ENCODE measurements at places on chromosomes 6 and 20.

DNA sequence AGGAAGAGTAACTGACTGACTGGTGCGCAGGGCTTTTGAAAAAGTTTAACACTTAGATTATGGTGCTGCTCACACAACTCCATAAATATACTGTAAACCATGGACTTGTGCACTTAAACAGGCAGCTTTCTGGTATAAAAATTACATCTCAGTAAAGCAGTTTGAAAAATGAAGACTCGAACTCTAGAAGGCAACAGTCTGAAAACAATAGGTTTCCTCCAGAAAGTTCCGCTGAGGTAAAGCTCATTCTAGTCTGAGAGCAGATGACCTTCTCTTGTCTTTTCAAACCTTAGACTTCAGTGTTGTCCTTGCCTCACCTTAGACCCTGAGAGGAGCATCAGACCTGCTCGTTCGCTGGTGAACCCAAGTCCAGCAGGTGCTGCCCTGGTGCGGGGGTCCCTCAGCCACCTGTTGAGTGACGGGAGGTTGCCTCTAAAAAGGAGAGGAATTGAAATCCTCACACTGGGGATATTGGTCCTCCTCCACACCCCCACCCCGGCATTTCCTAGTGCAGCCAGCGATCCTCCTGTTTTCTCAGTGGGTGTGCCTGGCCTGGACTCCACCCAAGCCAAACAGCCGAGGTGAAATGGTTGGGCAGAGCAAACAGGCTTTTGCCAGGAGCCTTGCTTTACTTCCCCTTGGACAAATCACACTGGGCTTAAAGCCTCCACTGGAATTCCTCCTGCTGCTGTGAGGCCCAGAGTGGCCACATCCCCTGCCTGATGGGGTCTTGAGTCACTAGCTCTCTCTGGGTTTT, 14.7 kb upstream of the PYGB start:
- DNase-seq = peak; percentile 59

DNA sequence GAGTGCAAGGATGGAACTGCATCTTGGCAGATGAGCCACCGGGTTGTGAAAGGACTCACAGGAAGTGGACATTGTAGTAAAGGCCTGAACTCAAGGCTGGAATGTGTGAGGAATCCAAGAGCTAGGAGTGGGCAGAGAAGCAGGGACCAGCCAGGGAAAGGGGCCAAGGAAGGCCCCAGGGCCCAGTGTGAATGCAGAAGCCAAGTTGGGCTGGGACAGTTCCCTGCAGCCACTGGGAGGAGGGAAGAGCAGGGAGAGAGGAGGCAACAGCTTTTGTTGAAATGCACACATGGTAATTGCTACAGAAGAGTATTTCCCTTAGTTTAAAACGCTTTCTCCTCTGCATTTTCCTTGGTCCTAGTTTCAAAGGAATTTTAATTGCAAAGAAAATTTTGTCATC, 34.6 kb downstream of the CDH22 start:
- DNase-seq = no peak

DNA sequence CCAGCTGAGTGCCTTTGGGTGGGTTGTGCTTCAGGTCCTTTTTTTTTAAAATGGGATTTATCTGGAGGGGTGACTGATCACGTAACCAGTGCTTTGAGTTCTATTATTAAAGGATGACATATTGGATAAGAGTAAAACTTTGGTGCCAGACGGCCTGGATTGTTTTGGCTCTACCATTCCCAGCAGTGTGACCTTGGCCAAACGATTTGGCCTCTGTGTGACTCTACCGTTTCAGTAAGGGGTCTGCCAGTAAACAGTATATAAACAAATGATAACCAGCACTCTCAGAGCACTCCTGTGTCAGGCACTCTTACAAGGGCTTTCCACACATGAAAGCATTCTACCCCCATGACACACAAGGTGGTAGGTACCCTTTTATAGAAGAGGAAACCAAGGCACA, 8.7 kb downstream of the SCRT2 start:
- no peak for DNase-seq

DNA sequence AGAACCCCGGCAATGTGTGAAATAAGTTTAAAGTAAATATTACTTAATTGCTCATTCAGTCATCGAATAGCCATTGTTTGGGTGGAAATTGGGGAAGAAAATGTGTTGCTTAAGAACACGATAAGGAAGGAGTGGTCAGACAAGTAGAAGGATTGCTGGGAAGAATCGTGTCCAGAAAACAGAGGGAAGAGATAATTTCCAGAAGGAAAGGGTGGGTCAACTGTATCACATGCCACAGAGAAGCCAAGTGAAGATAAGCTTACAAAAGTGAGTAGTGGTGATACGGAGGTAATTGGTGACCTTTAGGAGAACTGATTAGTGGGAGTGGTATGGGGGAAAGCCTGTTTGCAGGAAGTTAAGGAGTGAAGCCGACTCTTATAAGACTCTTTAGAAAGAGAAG, 306.2 kb downstream of the SOX4 start:
- DNase-seq = no peak

GRCh38 chr6:118335325-118335816, 212.7 kb upstream of the PLN start:
- no peak for DNase-seq

GRCh38 chr20:38953630-38954340, 8.4 kb upstream of the DHX35 start:
- no peak for DNase-seq

DNA sequence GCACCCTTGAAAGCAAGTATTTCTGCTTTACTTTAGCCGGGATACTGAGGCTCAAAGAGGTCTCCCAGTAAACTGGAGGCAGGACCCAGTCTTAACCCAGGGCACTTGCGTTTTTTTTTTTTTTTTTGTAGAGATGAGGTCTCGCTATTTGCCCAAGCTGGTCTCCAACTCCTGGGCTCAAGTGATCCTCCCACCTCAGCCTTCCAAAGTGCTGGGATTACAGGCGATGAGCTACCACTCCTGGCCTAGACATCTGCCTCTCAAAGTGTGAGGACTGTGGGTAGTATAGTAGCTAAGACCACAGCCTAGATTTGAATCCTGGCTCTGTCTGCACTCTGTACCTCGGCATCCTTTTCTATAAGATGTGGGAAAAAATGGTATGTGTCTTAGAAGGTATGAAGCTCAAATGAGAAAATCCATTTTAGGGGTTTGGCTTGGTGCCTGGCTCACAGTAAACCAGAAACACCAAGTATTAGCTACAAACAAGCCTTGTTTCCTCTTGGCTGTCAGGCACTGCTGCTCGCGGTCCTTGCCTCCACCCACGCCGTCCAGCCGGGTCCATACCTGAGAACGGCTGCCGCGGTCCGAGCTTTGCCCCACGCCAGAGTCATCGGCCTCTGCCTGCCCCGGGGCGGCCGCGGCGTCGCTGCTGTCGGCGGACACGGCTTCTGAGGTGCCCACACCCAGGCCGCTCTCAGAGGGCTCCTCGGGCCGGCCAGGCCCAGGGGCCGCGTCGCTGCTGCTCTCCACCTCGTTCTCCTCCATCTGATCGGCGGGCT, 1.2 kb downstream of the ZNF335 start:
- DNase-seq = peak; percentile 52

GRCh38 chr6:1418471-1419191, 29.3 kb downstream of the FOXF2 start:
- DNase-seq = no peak

DNA sequence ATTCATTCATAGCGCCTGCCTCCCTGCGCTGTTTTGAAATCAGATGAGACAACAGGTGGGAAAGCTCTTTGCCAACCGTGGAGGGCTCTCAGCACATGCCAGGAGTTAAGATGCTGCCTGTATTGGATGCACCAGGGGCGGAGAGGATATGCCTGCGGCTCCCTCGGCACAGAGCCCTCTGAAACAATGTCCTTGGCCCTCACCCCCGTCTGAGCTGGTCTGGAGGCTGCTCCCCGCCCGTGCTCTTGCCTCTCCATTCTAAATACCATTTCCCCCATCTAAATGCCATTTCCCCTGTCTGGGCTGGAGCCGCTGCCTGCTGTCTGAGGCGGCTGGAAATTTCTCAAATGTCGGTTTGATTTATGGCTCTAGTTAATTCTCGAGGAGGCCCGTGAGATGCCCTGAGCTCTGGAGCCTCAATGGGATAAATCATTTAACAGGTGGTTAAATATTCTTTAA, 50.8 kb upstream of the MLN start:
- DNase-seq = no peak

GRCh38 chr6:63094947-63095346, 116.3 kb upstream of the FKBP1C start:
- DNase-seq = no peak

DNA sequence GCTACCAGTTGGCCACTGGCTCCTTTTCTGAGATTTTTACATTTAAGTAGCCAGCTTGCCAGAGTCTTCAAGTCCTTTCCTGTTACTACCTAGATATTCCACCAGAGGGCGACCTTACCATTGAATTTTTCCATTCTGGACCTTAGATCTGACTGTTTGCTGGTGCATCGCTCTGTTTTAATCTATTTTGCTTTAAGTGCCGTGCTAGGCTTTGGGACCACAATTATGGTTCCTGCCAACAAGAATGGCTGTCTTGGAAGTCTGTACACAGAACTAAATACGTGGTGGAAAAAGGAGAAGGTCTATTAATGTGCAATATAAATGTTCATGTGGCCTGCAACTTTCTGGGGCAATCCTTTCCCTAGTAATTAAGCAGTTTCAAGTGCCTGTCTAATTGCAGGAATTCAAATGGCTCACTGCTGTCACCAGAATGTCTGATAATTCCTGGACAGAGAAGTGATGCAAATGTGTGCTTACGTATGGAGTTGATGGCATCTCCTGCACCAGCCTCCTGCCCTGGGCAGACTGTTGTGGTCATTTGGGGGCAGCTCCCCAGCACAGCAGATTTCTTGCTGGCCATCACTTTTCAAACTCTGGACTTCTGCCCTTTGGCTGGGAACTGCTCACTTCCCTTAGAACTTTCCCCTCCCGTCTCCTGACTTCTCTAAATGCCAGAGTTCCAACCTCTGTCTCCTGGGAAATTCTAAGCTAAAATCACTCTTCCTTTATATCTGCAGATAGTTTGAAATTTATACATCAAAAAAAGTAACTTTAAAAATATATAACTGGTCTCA, 5.6 kb upstream of the HLA-DOA start:
- DNase-seq = peak; percentile 67

DNA sequence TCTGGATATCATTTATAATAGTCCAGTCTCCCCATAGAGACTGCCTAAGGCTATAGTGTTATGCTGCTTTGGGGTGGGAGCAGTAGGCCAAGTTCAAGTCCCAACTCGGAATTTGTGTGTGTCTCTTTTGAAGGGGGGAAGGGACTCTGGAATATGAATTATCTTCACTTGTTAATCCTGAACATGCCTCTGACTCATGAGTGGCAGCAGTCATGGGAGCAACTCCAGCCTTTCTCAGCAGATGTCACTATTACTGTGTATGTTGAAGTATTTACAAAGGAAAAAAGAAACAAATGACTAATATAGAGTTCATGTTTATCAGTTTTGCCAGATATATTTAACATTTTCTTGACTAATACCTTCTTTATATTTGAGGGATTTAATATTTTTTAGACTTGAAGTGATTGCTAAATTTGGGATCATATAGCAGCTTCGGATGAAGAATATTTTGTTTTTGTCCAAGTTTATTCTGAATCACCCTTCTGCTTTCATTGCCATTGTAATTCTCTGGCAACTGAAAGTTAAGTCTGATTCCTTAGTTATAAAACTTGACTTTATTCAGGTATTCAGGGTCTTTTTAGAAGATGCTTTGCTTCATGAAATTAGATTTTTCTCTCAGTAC, 23.4 kb downstream of the FAM217A start:
- DNase-seq = peak; percentile 51

DNA sequence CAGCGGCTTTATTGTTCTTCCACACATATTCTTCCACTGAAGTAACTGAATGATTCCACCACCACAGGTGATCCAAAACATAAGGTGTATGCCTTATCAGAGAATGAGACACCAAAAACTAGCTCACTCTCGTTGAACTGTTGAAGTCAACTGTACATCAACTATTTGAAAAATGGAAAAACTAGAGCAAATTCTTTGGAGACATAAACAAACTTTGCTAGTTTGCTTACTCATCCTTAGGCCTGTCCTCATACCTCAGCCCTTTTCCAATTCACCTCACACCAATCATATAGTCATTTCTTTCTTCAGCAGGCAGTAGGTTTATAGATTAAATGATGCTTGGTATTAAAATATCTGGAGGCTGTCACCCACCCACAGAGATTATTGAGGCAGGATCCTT, 77.1 kb upstream of the RNF217 start:
- DNase-seq = no peak

DNA sequence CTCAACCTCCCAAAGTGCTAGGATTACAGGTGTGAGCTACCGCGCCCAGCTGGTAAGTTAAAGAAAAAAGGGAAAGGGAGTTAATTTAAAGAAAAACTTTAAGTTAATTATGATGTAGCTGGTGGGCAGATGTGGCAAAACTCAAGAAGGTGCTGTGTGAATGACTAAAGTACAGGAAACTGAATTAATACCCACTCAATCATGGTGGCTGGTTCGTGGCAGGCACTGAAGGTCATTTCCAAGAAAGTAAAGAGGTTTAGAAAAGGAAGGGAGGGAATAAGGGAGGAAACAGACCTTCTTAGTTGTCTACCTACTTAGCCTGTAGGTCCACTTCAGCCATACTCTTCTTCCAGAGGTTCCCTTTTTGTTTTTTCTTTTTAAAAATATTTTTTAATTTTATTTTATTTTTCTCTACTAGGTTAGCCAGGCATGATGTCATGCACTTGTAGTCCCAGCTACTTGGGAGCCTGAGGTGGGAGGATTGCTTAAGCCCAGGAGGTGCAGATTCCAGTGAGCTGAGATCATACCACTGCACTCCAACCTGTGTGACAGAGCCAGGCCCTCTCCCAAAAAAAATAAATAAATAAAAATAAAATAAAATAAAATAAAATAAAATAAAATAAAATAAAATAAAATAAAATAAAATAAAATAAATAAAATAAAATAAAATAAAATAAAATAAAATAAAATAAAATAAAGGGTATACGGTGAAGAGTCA, 11.9 kb upstream of the TGM3 start:
- DNase-seq = no peak

DNA sequence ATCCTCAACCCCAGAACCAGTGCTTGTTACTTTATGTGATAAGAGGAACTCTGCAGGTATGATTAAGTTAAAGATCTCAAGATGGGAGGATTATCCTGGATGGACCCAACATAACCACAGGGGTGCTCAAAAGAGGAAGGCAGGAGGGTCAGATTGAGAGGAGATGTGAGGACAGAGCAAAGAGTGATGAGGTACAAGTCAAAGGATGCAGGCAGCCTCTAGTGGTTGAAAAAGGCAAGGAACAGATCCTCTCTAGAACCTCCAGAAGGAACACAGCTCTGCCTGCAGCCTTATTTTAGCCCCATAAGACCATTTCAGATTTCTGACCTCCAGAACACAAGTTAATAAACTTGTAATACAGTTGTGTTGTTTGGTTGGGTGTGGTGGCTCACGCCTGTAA, 41.2 kb downstream of the PDSS2 start:
- DNase-seq = no peak

DNA sequence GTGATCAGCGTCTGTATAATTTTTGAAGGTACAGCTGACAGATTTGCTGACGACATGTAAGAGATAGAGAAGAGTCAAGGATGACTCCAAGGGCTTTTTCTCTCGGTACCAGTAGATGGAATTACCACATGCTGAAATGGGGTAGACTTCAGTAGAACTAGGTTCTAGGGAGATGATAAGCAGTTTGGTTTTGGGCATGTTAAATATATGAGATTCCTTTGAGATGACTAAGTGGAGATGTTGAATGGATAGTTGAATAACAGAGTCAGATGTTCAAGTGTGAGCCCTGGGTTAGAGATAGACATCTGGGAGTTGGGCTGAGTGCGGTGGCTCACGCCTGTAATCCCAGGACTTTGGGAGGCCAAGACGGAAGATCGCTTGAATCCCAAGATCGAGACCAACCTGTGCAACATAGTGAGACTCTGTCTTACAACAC, 50.0 kb downstream of the PHF20 start:
- no peak for DNase-seq

GRCh38 chr6:111068109-111068865, 19.0 kb upstream of the SLC16A10 start:
- DNase-seq = no peak

Measured in testis (tissue), 5 donors.